NCI-H510A (cell line): ENCODE measurements at places on chromosomes 4 and X.

DNA sequence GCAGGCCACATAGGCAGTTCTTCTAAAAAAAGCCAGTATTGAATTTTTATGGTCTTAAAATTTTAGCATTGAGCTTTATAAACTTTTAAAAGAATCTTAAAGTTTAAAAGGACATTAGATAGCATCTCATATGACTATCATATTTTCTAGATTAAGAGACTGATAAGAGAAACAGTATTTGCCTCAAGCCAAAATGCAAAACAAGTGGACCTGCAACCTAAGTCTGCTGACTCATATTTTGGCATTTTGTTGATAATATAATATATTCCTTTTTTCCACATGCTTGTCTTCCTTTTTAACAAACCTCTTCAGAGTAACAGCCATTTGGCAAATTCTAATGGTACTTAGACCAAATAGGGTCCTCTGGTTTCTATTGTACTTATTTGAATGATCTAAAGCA is 328.5 kb upstream of the GALNTL6 start:
- DNase-seq = no peak

- no peak for DNase-seq
These were observed 29.2 kb upstream of the ASMTL start for GRCh38 chrX:1481636-1482529.

DNA sequence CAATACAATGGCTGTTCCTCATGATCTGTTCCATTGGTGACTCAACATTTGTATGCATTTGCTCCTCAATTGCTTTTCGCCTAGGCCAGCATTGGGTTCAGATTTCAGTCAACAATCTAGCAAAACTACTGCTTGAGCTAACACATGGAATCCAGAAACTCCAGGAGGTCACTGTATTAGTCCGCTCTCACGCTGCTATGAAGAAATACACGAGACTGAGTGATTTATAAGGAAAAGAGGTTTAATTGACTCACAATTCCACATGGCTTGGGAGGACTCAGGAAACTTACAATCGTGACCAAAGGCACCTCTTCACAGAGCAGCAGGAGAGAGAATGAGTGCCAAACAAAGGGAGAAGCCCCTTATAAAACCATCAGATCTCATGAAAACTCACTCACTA is 67.1 kb downstream of the RXFP1 start:
- no peak for DNase-seq

DNA sequence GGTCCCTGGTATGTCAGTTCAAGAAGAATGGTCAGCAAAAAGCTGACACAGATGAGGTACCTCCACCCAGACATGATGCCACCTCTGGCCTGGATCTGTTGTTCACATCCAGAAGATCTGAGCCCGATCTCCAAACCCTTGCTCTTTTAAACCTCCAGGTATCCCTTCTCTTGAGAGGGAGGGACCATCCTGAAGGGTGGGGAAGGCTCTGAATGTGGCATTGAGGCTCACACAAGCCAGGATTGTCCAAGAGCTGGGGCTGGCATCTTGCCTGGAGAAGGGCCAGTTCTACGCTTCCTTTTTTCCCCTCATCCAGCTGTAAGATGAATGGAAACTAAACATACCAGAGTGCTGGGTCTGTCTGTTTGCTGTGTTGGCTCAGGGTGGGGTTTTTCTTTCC is at the start of gene ITIH6:
Gene ITIH6, minus strand, starts transcription at position 119 of the 400 bp plus-strand sequence. Its CDS starts 45 bp downstream, at position 74.
- no peak for DNase-seq

GRCh38 chrX:9378980-9379696 is 85.7 kb upstream of the TBL1X start:
- no peak for DNase-seq

DNA sequence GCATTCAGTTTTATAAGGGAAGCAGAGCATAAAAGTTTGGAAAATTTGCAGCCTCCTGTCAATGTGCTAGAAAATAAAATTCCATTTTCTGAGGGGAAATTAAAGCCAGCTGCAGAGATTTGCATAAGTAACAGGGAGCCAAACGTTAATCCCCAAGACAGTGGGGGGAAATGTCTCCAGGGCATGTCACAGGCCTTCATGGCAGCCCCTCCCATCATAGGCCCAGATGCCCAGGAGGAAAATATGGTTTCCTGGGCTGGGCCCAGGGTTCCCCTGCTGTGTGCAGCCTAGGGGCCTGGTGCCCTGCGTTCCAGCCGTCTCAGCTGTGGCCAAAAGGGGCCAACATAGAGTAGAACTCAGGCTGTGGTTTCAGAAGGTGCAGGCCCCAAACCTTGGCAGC is 9.3 kb downstream of the RNF4 start:
- DNase-seq = no peak

GRCh38 chr4:111748157-111748556 is 397.1 kb upstream of the FAM241A start:
- DNase-seq = no peak

DNA sequence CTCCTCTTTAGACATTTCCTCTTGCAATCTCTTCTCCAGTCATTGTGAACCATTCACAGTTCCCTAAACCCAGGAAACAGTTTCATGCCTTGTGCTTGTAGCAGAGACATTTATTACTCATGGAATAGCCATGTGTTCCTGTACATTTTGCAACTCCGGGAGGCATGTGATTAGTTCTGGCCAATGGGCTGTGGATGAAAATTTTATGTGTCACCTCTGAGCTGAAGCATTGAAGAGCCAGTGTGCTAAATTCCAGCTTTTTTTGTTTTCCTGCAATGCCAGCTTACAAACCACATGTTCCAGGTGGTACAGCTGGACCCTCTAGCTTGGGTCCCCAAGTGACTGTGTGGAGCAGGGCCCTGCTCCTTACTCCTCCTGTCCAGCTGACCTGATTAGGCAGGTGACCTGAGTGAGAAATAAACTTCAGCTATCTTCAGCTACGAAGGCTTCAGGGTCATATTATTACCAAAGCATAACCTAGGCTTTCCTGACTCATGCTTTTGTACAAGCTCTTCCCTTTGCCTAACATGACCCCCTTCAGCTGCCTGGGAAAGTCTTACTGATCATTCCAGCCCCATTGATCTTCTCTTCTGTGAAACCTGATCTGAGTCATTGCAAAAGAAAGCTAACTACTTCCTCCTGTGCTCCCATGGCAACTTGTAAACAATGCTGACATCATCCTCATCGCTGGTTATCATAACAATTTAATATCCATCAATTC is 200.4 kb downstream of the PTTG2 start:
- DNase-seq = peak; percentile 72

- DNase-seq = no peak
These were observed 62.8 kb downstream of the PPP3CA start for GRCh38 chr4:101284546-101284945.

DNA sequence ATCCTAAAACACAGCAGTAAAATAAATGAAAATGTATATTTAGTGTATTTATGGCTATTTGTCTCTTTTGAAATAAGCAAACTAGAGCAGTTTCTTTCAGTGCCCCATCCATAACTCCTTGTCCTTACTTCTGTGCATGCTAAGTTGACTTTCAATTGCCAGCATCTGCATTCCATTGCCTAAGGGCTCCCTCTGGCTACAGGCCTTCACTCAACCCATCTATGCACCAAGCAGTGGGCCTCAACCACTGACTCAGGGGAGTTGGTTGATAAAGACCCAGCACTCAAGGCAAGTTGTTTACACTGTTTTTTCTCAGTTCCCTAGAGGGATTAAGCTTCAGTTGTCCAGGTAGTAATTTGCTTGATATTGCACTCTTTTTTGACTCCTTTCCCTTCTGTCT is 265.7 kb downstream of the IQCM start:
- no peak for DNase-seq

DNA sequence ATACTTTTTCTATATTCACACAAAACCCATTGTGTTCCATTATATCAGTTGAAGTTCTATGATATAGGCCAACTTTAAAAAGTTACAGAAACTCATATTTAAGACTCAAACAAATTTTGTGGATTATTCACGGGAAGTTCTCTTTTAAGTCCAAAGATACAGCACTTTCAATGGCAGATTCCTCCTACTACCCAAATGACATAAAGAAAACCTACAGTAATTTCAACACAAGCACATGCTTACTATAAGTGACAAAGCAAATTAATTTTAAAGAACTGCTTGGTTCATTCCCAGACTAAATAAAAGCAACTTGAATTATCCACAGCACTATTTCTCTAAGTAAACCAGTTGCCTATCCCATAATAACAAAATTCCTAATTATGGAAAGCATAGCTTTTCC is 4.1 kb downstream of the PPA2 start:
- no peak for DNase-seq

- DNase-seq = no peak
These were observed 21.9 kb downstream of the HNRNPH2 start for GRCh38 chrX:101429934-101430333.

DNA sequence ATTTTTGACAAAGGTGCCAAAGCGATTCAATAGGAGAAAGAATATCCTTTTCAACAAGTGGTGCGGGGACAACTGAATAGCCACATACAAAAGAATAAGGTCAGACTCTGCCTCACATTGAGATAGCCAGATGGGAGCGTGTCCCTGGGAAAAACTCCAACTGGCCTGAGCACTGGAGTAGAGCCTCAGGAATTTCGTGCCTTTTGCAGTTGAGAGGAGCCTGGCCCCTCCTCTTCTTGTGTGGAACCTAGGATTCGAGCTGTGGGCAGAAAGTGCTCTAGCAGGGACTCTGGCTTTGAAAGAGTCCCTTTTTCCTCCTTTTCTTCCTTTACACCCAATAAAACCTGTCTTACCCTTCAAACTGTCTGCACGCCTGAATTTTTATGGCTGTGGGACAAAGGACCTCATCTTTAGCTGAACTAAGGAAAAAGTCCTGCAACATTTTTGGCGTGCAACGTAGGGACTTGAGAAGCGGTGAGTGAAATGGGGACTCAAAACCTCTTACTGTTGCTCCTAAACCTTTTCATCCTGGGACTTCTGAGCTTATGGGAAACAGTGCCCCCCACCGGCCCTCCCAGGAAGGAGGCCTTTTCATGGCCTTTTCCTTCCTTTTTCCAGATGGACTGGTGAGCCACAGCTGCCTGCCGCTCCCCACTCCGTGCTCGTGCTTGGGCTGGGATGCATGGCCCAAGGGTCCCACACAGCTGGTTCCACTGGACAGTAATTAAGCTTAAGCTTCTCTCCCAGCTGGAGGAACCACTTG is 68.6 kb downstream of the BMP15 start:
- DNase-seq = no peak

DNA sequence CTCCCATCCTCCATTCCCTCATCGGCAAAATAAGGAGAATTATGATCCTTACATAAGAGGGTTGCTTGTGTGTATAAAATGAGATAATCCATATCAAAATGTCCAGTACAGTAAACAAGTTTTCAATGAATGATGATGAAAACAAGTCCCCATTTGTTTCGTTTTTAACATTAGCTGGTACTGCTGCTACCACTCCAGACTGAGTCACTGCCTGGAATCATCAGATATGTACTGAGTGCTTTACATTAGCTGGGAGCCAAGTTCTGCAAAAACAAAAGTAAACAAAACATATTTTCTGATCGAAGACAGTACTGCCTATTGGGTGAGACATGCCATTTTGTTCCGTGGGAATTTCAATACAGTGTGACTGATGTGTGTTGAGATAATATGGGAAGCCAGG is 123.2 kb upstream of the IGFBP7 start:
- DNase-seq = no peak

- no peak for DNase-seq
These were observed 352.9 kb downstream of the GASK1B start for GRCh38 chr4:157819693-157820464.
